Myocyte (in vitro differentiated cells): ENCODE measurements at places on chromosomes 12 and 14. TPM values are rescaled to one million over a fixed set of nuclear protein-coding genes. Genes with fewer than 3 reads are reported as not detected.

SLCO1C1 gene
- total RNA-seq: not detected in 2 replicates

KLRF2 gene
- total RNA-seq: not detected in 2 replicates

GZMB gene
- total RNA-seq: not detected in 2 replicates

SMOC1 gene
- total RNA-seq: 0.21 and 1.4 TPM in 2 replicates

XPOT gene
- total RNA-seq: 63.6 and 73.4 TPM in 2 replicates

RNF10 gene
- total RNA-seq: 89.2 and 109 TPM in 2 replicates

PRIM1 gene
- 1.7 TPM in 2 replicates for total RNA-seq

TAS2R30 gene
- 1.1 and 1.5 TPM in 2 replicates for total RNA-seq

KLRG1 gene
- 1.0 and 6.0 TPM in 2 replicates for total RNA-seq

TAS2R43 gene
- 0.48 TPM in 1 of 2 replicates, not detected in the other for total RNA-seq

POTEM gene
- not detected in 2 replicates for total RNA-seq

AKAP3 gene
- total RNA-seq: 3.1 and 4.2 TPM in 2 replicates

RDH16 gene
- total RNA-seq: 0.10 and 0.13 TPM in 2 replicates

SYCP3 gene
- total RNA-seq: 0.05 and 0.21 TPM in 2 replicates

RNASE3 gene
- not detected in 2 replicates for total RNA-seq

CLEC9A gene
- total RNA-seq: not detected in 2 replicates

OSBPL8 gene
- 58.1 and 65.4 TPM in 2 replicates for total RNA-seq

RGS6 gene
- total RNA-seq: not detected in 2 replicates
